Amniotic epithelial cell (primary cell): ENCODE measurements at places on chromosomes 16 and 17.
A peak's percentile ranks its signal among the peaks of the same experiment; 100 is the strongest.

- DNase-seq: no peak
These were observed 295.3 kb upstream of the KIF2B start for GRCh38 chr17:53527473-53527872.

GRCh38 chr16:28058839-28059589, 4.5 kb downstream of the GSG1L start:
- no peak for DNase-seq

DNA sequence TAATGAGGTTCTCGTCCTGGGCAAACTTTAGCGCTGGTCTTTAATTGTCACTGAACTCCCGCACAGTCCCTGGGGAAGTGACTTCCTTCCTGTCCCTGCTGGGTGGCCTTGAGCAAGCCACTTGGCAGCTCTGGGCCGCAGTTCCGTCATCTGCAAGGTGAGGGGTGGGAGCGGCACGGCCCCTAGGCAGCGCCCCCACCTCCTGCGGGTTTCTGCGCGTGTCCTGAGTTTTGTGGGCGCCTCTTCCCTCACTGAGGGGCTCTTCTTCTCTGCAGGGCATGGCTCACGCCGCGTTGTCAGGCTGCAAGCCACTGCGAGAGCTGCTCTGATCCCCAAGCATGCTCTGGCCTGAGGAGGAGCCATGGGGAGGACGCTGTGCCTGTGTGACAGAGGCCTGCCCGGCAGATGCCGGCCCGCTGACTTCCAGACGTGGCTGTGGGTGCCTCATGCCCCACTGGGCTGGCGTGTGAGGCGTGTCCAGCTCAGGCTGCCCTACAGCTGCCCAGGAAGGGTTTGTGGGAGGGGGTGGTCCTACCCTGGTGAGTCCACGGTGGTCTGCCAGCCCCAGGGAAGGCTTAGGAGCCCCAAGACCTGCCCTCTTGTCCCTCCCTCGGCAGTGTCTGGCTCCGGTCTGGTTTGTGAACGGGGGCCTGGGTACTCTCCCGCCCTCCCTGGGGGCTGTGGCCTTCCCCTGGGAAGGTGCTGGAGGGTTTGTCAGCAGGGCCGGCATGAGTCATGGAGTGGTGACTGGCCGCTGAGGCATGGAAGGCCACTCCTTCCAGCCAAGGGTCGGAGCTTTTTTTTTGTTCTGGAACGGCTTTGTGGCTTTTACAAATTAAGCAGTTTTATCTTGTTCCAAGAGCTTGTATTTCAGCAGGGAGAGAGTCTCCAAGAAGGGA, 182.0 kb downstream of the SEC14L1 start:
- peak; percentile 98 for DNase-seq

DNA sequence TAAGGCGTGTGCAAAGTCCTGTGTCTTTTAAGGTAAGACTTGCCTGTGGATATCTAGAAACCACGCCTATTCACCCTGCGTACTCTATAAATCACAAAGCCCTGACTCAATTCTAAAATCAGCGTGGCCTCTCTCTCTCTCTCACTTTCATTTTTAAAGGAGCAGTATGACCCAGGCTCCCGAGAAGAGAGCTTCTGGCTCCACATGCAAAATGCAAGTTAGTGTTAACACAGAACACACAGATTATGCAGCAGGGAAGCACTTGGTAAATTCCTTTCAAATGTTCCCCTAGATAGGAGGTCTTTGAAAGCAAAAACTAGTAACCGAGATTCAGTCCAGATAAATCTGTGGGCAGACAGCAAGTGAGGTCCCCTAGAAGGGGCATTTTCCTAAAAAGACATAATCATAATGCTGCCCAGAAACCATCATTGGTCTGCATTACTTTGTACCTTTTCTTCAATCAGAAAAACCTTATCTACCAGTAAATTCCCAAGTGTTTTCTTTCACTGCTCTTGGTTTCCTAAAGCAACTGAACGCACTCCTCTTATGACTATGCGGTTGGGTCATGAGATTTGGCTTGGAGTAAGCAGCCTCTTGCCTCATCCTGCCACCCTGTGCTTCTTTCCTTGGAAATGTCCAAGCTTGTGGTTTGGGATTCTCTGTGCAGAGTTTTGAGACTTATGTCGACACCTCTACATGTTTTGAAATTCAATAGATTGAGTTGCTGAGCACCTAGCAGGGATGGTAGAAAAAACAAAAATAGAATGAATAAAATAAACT, 31.7 kb upstream of the KCNJ2 start:
- DNase-seq: peak; percentile 99

DNA sequence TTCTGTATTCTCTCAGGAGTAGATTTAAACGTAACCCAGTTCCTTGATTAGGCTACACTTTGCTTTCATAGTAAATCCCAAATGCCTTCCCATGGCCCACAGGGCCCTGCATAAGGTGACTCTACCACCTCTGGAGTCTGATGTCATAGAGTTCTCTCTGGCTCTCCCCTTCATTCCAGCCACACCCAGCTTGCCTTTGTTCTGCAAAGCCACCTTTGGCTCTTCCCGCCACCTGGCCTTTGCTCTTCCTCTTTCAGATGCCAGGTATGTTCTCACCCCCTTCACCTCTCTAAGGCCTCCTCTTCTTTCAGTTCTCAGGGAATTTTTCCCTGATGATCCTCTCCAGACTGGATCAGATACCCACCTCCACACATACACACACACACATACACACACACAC, 141.3 kb upstream of the HSBP1 start:
- DNase-seq: no peak

DNA sequence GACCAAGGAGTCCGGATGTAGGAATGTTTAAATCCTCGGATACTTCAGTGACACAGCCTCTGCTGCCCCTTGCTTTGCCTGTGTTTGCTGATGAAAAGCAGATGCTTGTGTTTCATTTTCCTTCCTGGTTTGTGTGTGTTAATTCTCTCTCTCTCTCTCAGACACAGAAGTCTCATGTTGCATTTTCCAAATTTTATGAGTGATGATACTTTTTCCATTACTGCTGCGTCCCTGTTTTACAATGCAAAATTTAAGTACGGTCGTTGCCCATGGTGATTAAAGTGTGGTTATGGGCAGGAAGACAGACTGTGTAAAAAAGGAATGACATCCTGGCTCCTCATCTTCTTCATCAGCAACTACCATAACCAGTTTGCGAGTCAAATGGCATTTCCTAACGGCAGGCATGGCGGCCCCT, 5.7 kb downstream of the RMI2 start:
- peak; percentile 44 for DNase-seq

DNA sequence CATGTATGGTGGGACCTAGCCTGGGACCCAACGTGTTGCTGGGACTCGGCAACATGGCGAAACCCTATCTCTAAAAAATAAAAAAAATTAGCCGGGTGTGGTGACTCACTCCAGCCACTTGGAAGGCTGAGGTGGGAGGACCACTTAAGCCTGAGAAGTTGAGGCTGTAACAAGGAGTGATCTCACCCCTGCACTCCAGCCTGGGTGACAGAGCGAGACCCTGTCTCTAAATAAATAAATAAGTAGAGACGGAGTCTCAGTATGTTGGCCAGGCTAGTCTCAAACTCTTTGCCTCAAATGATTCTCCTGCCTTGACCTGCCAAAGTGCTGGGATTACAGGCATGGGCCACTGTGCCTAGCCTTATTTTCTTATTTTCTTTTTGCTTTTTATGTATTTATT, 10.1 kb upstream of the CNP start:
- DNase-seq: peak; percentile 25

- DNase-seq: no peak
These were observed 35.2 kb downstream of the ANKRD11 start for GRCh38 chr16:89455178-89455577.

GRCh38 chr16:22348291-22348690, 26.1 kb downstream of the CDR2 start:
- DNase-seq: no peak

- no peak for DNase-seq
These were observed 18.0 kb upstream of the NAGS start for GRCh38 chr17:43986225-43986981.

- no peak for DNase-seq
These were observed 8.2 kb downstream of the CANT1 start for GRCh38 chr17:79001190-79002020.

- DNase-seq: peak; percentile 4
These were observed 8.0 kb upstream of the KCNG4 start for GRCh38 chr16:84247844-84248243.

GRCh38 chr16:67862623-67863583, 9.9 kb upstream of the EDC4 start:
- peak; percentile 30 for DNase-seq

DNA sequence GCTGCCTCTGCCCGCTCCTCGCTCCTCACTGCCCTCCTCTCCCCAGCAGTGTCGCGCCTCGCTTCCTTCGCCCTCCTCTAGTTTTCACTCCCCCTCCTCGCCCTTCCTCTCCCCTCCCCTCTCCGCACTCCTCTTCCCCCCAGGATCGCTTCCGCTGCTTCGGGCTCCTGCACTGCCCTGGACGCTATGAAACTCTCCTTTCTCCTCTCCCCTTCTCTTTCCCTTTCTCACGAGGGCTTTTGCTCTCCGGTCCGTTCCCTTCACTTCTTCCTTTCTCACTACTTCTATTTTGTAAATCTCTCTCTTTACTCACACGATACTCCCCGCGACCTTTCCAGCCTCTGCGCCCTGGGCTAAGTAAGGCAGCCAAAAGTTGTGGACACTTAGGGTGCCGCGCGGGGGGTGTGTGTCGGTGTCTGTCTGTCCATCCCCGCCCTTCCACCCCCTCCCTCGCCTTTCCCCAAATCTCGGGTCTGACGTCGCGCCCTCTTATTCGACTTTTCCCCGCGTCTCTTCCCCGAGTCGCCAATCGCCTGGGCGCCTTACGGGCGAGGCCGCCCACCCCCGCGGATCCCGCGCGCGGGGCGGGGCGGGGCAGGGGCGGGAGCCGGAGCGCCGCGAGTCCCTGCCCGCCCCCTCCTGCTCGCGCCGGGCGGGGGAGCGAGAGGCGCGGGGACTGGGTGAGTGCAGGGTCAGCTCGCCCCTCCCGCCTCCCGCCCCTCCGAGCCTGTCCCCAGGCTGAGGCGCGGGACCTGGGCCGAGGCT, at the start of gene IRX3:
Gene IRX3, minus strand, starts transcription at position 422 of the 765 bp plus-strand sequence. CDS start 737 bp downstream, outside the sequence.
- peak; percentile 58 for DNase-seq

DNA sequence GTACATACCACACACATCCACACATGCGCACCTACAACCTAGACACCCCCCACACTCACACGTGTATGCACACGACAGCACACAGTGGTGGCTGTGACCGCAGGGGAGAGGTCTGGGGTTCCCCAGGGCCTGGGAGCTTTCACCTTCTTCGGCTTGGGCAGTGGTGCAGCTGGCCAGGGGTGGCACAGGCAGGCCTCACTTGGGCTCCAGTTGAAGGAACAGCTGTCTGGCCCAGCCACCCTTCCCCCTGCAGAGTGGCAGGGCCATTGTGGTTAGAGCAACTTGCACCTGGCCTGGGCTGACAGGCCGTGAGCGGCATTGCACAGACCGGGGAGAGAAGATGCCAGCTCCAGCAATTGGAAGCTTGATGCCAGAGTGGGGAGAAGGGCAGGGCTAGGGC, 114.5 kb upstream of the GSE1 start:
- no peak for DNase-seq

- no peak for DNase-seq
These were observed 1.4 kb upstream of the TBC1D24 start for GRCh38 chr16:2473446-2473926.

DNA sequence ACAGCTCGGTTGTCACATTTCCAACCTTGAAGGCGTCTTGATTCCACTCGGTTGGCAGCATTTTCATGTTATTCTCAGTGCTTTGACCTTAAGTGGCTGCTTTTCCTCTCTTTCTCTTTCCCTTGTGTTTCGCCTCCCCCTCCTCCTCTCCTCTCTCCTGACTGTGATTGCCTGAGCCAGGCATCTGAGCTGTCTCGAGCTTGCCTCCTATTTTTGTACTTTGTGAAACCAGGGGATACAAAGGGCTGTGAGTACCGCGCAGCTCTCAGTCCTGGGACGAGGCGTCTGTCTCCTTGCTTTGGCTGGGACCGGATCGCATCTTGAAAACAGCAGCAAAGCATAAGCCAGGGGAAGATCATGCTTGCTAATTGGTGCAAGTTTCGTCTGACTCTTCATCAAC, 48.8 kb upstream of the SDK2 start:
- DNase-seq: no peak

DNA sequence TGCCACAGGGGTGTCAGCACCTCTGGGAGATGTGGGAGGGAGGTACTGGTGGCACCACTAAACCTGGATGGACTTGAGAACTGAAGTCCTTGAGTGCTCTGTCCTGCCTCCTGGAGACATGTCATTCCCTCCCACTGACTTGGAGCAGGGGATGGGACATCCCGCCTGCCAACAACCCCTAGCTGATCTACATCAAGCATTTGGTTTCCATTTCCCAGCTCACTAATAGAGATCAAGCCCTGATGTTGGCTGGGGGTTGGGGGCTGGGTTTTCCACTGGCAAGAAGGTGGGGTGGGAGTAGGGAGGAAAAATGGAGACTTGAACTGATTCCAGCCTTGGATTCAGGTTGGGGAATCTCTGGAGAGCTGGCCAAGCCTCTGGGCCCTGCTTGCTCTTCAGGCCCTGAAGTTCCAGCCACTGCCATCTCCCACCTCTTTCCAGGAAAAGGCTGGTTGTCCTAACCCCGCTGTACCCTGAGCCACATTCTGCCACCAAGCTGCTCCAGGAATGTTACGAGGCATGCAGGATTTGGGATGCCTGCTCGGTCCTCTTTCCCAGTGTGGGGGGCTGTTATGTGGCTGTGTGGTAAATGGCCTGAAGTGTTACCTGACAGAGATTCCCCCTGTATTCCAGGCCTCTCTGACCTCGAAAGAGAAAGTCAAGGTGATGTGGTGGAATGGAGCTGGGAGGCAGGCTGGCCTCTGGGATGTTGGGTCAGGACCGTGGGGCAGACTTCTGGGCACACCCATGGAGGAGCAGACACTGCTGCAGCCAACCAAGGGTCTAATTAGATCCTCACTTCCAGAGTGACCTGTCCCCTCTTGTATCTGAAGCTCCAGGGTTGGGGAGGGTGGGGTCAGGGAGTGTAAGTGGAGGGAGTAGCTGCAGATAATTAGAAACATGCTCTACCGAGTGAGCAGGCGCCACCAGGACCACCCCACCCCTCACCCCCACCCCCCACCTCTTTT, 16.7 kb downstream of the IGFBP4 start:
- peak; percentile 15 for DNase-seq

- no peak for DNase-seq
These were observed 97.4 kb downstream of the VAT1L start for GRCh38 chr16:77885571-77886295.

DNA sequence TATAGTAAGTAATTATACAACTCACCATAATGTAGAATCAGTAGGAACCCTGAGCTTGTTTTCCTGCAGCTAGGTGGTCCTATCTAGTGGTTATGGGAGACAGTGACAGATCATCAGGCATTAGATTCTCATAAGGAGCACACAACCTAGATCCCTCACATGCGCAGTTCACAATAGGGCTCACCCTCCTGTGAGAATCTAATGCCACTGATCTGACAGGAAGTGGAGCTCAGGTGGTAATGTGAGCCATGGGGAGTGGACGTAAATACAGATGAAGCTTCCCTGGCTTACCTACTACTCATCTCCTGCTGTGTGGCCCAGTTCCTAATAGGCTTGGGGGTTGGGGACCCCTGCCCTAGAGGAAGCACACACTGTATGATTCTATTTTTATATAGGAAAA, 21.8 kb upstream of the ZNF469 start:
- no peak for DNase-seq
